ENCODE measurements at places on chromosomes 3 and 15.

- no peak for DNase-seq
Observed at GRCh38 chr3:187889601-187890404, 144.5 kb upstream of the BCL6 start.

DNA sequence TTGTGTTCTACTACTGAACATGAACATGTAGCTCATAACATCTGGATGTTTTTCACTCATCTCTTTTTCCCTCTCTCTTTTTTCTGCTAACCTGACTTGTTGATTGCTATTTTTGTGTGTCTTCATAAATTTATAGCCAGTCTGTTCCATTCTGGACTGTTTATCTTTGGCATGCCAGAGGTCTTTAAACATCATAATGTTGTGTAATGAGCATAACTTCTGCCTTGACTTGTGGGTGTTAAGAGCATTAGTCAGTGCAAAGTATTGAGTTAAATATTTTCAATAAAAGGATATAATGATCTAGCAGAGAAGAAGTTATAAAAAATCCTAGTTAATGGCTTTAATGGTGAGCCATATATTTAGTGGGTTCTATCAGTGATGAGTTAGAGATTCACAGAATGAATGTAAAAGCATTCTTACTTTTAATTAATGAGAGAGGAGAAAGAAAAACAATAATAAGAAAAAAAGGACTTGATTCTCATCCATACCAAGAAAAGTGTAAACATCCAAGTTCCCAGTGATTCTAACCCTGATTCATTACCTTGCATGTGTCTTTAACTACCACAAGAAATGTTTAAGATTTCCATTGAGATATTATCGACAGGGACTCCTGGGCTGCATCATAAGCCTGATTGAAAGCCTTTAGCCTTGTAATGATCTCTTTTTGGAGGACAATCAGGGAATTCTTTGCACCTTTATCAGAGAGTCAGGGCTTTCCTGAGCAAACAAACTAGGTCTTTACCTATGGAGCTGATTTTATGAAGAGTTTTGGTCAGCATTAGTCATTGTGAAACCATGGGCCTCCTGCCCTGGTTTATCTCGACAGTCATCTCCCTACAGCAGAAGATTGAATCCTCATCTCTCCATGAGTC lies 22.9 kb downstream of the MITF start:
- no peak for DNase-seq

DNA sequence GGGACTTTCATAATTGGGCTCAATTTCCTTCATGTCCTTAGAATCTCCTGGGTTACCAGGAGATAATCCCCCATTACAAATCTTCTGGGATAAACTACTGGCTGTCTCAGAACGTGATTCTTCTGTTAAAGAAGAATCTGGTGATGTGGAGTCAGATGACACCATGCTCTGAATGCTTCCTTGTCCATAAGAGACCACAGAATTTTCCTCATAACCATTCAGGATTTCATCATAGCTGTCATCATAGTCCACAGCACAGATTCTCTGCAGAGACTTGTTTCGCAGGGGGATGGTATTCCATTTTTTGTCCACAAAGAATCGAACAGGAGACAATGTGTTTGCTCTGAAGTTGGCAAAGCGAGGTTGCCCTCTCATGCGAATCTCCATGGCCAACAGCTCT lies 109.8 kb upstream of the TSPAN3 start:
- DNase-seq = no peak

DNA sequence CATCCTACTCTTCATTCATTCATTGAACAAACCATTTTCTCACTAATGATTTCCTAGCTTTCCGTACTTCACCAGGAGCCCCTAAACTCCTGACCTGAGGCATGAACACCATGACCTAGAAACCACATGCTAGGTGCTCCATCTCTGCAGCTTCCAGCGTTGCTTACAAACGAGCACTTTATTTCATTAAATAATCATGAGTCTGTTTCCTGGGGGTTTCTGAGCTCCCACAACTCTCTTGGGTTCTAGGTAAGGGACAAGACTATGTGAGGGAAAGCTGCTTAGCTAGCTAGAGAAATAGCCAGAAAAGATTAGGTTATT lies 1.3 kb downstream of the MAP2K1 start:
- DNase-seq = no peak

GRCh38 chr3:109563149-109563548 lies 225.8 kb upstream of the DPPA4 start:
- DNase-seq = no peak

GRCh38 chr3:105436687-105437086 lies 70.0 kb downstream of the ALCAM start:
- no peak for DNase-seq

- DNase-seq = no peak
Observed at GRCh38 chr15:58274885-58275284, 136.7 kb downstream of the AQP9 start.

DNA sequence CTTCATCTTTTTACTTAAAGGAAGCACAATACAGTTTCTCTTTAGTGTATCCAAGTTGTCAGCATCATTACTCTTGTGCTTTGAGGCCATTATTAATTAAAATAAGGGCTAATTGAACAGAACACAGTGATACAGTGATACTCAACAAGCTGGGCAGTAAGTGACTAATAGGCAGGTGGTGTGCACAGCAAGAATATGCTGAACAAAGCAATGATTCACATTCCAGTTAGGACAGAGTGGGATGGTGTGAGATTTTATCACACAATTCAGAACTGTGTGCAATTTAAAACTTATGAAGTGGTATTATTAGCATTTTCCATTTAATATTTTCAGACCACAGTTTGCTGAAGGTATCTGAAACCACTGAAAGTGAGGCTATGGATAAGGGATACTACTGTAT lies 116.9 kb downstream of the PLOD2 start:
- no peak for DNase-seq

DNA sequence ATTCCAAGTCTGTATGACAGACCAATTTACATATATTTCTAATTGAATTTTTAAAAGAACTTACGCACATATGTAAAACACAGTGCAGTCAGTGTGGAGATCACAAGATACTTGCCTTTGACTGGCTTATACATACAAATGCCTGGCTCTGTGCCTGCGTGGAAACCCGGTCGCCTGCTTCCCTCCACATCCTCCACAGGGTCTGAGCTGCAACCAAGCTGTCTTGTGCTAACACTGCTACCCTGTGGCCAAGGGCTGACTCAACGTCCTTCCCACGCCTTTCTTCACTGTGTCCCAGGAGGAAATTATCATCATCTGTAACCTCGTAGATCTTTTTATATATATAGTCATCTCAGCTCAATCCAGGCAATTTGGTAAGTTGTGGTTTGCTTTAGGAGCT lies 117.0 kb downstream of the WNT7A start:
- DNase-seq = no peak

GRCh38 chr3:73805435-73805834 lies 180.7 kb upstream of the PDZRN3 start:
- no peak for DNase-seq

GRCh38 chr3:175704366-175705055 lies 845.4 kb downstream of the NAALADL2 start:
- DNase-seq = no peak

GRCh38 chr15:76982356-76982755 lies 12.6 kb upstream of the PSTPIP1 start:
- DNase-seq = no peak

DNA sequence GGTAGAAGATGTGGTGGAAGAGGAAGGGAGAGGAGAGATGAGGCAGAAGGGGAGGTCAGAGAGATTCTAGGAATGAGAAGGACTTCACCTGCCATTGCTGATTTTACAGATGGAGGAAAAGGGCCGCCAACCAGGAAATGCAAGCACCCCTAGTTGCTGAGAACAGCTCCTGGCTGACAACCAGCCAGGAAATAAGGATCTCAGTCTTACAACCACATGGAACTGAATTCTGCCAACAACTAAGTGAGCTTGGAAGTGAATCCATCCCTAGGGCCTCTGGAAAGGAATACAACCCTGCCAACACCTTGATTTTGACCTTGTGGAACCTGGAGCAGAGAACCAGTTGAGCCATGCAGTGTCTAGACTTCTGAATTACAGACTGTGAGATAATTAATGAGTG lies 86.6 kb downstream of the EDEM1 start:
- DNase-seq = no peak

DNA sequence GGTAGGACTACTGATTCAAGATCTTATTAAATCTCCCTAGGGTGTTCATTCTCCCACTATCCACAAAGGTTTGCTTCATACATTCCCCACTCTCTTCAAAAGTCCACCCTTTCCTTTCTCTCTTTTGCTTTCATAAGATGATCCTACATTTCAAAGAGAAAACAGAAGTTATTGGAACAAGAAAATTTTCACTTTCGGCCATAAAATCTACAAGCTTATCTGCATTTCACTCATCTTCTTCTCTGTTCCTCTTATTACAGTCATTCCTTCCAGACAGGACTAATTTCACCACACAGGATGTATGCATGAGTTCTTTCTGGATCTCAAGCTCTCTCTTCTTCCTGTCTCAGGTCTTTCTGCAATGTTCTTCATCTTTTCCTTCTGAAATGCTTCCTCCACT lies 238.7 kb downstream of the ISL2 start:
- no peak for DNase-seq

DNA sequence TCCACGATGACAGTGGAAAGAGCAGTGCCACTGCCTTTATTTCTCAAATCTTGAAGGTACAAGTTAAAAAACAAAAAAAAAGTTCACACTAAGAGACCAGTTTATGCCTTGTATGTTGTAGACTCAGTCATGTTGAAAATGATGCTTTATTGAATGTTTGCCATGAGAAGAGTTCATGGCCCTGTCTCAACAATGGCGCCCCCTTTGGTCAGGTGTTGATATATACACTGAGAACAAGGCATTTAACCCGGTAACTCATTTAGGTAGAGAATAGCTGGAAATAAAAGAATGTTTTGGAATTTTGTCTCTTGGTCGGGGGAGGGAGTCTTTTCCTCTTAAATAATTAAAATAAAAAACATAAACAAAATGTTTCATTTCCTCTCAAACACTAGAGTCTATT lies 145.6 kb upstream of the SLC2A2 start:
- no peak for DNase-seq

GRCh38 chr15:65067645-65068402 lies at the start of gene RASL12:
Gene RASL12 (minus strand): TSS chr15:65067991. CDS start chr15:65067835, 156 bp downstream.
- no peak for DNase-seq

DNA sequence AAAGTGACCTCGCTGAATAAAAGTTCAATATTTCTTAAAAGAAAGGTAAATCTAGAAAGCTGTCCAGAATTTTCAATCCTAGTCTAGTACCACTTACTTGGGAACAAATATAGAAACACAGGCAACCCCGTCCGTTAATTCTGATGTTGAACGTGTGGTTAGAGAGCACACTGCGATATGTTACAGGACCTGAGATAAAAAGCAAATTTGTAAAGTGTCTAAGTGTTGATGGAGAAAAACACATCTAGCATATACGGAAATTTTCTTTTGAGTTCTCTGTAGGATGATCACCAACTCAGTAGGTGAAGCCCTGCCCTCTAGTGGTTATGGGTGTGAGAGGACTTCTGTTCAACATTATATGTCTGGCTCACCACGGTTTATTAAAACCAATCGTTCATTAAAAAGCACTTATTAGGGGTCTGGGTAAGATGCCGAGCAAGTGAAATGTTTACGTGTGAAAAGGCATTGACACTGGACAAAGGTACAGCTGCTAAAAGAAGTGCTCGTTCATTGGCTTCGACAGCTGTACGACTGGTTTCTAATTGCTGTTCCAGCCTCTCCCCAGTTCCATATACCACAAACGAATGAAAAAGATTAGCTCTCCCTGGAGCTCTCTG lies 1.0 kb upstream of the ATP2C1 start:
- DNase-seq = peak; percentile 50

DNA sequence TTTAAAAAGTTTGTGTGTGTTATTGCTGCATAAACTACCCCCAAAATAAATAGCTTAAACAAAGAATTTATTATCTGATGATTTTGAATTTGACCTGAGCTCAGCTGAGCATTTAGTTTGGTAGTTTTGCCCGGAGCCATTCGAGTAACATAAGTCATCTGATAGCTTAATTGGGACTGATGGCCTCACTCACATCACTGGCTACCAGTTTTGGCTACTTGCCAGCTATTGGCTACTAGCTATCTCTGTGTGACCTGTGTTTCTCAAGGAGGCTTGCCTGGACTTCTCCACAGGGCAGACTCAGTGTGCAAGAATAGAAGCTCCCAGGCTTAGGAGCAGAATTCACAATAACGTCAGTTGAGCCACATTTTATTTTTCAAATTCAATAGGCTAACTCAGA lies 9.0 kb downstream of the CNTN3 start:
- no peak for DNase-seq

GRCh38 chr3:172709774-172710663 lies 848 bp downstream of the NCEH1 start:
- no peak for DNase-seq

DNA sequence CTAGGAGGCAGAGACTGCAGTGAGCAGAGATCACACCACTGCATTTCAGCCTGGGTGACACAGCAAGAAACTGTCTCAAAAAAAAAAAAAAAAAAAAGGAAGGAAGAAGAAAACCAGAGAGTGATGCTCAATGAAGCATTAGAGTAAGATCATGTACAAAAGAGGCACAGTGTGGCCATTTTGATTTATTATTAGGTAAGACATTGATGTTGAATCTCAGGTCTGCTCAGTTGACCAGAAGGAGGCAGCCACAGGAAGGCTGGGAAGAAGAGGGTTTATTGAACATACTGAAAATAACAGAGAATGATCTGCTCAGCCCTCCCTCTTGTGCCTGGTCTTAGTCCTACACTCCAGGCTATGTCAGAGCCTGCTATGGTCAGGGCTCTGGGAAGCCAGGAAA lies 15.6 kb downstream of the LRRK1 start:
- DNase-seq = no peak

DNA sequence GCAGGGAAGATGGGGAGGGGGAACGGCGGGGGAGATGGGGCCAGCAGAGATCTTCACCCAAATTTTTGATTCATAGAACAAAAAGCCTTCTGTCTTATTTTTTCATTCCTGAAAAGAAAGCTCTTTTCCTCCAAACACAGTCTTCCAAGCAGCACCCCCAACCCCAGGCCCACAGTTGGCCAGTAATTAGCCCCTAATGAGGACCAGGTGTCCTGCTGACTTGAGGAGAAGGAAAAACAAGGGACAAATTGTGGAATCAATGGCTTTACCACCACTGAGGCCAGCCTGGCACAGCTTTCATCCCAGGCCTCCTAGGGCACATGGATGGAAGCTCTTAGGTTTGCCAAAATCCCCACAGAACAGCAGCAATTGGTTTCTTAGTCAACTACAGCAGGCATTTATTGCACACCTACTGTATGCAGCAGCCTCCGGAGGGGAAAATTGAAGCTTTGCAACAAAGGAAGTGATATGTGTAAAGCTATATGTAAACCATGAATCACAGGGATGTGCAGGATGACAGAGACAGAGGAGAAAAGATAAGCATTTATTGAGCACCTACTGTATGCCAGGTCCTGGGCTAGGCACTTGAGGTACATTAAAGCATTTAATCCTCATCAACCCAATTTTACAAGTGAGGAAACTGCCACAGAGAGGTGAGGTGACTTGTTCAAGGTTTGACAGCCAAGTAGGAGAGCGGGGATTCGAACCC lies 199.5 kb downstream of the TBC1D2B start:
- no peak for DNase-seq

- DNase-seq = no peak
Observed at GRCh38 chr15:70234256-70234905, 136.7 kb upstream of the TLE3 start.

- peak; percentile 6 for DNase-seq
Observed at GRCh38 chr3:185659942-185660921, 74.1 kb downstream of the SENP2 start.

Measured in NCI-H1048 (cell line).